Renal cortex interstitium (tissue), 15 donors: ENCODE measurements at places on chromosomes 7 and 10. TPM values are rescaled to one million over a fixed set of nuclear protein-coding genes. Genes with fewer than 3 reads are reported as not detected.

The FGF8 gene
- 7.0 TPM for polyA plus RNA-seq

The CRHR2 gene
- not detected for polyA plus RNA-seq

The GPR26 gene
- not detected for polyA plus RNA-seq

The ZNF488 gene
- 5.2 TPM for polyA plus RNA-seq

The AMZ1 gene
- 0.50 TPM for polyA plus RNA-seq

The CYTH3 gene
- 38.6 TPM for polyA plus RNA-seq

The ZNF107 gene
- polyA plus RNA-seq, result 10.5 TPM

The OLAH gene
- 0.43 TPM for polyA plus RNA-seq

The STRIP2 gene
- 3.0 TPM for polyA plus RNA-seq

The HMX3 gene
- not detected for polyA plus RNA-seq

The SLC26A5 gene
- polyA plus RNA-seq, result 0.17 TPM

The TMEM229A gene
- 0.23 TPM for polyA plus RNA-seq

The C7orf57 gene
- 0.49 TPM for polyA plus RNA-seq

The POLL gene
- polyA plus RNA-seq, result 34.1 TPM

The SLC26A3 gene
- 0.62 TPM for polyA plus RNA-seq

The PRSS37 gene
- 0.68 TPM for polyA plus RNA-seq

The RNLS gene
- polyA plus RNA-seq, result 20.0 TPM

The SORCS1 gene
- 13.7 TPM for polyA plus RNA-seq

The CRPPA gene
- 4.1 TPM for polyA plus RNA-seq

The CPVL gene
- 51.6 TPM for polyA plus RNA-seq

The RGS10 gene
- polyA plus RNA-seq, result 36.3 TPM

The PSMA2 gene
- polyA plus RNA-seq, result 280 TPM

The SYNPO2L gene
- polyA plus RNA-seq, result 0.50 TPM

The HIP1 gene
- 31.3 TPM for polyA plus RNA-seq

The PBLD gene
- polyA plus RNA-seq, result 67.5 TPM

The CUZD1 gene
- 1.7 TPM for polyA plus RNA-seq

The CPN1 gene
- polyA plus RNA-seq, result 3.0 TPM

The GIMAP2 gene
- 6.4 TPM for polyA plus RNA-seq

The FBH1 gene
- polyA plus RNA-seq, result 72.2 TPM

The OPN4 gene
- not detected for polyA plus RNA-seq

The LLCFC1 gene
- polyA plus RNA-seq, result 0.66 TPM

The SPAM1 gene
- polyA plus RNA-seq, result not detected

The HOXA7 gene
- polyA plus RNA-seq, result 31.4 TPM

The MRC1 gene
- 8.6 TPM for polyA plus RNA-seq

The ERV3-1 gene
- 59.5 TPM for polyA plus RNA-seq

The CAMK2G gene
- polyA plus RNA-seq, result 23.2 TPM

The ZNF804B gene
- polyA plus RNA-seq, result 0.21 TPM

The KCTD7 gene
- 23.8 TPM for polyA plus RNA-seq

The PGAM2 gene
- 1.8 TPM for polyA plus RNA-seq

The NUTM2E gene
- polyA plus RNA-seq, result 0.59 TPM

The ZNF518A gene
- polyA plus RNA-seq, result 34.3 TPM
